ENCODE measurements at places on chromosomes 3 and 15. TPM values are rescaled to one million over a fixed set of nuclear protein-coding genes. Genes with fewer than 3 reads are reported as not detected.

MSL2 gene
- total RNA-seq, result 7.6 TPM

TM4SF18 gene
- total RNA-seq, result 498 TPM

TBC1D23 gene
- 44.8 TPM for total RNA-seq

MAGEL2 gene
- not detected for total RNA-seq

Measured in bladder microvascular endothelial cell (primary cell).